Activated T-cell treated with anti-CD3 and anti-CD28 coated beads, Interleukin-2, amount 50 U/mL, for 72 hours (primary cell): ENCODE measurements at places on chromosomes 1 and 21.

- no peak for DNase-seq
Observed at GRCh38 chr1:14598007-14598497, 433 bp upstream of the KAZN start.

- no peak for DNase-seq
Observed at GRCh38 chr1:71054791-71055190, 7.2 kb upstream of the PTGER3 start.

- no peak for DNase-seq
Observed at GRCh38 chr1:101431956-101432510, 195.2 kb downstream of the S1PR1 start.

DNA sequence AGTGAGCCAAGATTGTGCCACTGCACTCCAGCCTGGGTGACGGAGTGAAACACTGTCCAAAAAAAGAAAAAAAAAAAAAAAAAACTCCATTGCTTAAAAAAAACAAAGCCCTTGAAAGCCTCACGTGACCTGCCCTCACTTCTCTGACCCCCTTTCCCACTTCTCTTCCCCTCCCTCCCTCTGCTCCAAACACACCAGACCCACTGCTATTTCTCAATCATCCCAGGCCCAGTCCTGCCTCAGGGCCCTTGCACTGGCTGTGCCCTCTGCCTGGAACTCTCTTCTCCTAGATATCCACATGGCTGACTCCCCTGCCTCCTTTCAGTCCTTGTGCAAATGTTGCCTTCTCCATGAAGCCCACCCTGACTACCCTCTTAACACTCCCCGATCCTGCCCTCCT is 45.4 kb upstream of the TARDBP start:
- no peak for DNase-seq

DNA sequence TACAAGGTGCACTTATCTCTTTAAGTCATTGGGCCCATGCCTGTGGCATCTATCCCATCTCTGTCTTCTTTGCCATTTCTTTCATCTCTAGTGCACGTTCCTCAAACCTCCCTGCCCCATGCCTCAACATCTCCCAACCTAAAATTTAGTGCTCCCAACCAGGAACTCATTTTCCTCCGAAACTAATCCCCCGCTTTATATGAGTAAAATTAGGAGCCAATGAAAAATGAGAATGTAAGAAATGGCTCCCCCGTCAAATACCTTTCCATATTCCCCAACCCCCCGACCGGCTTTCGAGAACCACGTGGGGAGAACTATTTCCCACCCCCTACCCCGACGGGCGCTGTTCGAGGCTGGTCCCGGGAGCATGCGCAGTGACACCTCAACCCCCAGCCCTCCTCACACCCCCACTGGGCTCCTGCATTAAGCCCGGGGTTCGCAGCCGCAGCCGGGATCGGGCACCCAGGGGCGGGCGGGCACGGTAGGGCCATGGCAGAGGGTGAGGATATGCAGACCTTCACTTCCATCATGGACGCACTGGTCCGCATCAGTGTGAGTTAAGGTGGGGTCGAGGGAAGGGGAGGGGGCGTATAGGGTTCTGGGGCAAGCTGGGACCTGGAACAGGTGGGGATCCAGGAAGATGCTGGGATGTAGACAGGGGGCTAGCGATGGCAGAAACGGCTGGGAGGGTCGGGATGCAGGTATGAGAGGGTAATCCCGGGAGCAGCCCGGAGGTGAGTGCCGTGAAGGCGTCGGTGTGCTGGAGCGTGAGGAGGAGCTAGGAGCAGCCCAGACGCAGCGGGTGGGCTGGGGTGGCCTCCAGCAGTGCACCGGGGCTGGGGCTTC is at the start of gene TRIM46:
TRIM46 (plus strand) TSS at position 372 of the 846 bp plus-strand sequence; CDS start at position 490, 118 bp downstream.
- DNase-seq, result peak; percentile 79

- no peak for DNase-seq
Observed at GRCh38 chr1:158494796-158495195, 22.8 kb downstream of the OR10R2 start.

GRCh38 chr1:183281039-183281438 is 95.0 kb downstream of the LAMC2 start:
- no peak for DNase-seq

- DNase-seq, result no peak
Observed at GRCh38 chr1:107689159-107689558, 275.8 kb downstream of the VAV3 start.

DNA sequence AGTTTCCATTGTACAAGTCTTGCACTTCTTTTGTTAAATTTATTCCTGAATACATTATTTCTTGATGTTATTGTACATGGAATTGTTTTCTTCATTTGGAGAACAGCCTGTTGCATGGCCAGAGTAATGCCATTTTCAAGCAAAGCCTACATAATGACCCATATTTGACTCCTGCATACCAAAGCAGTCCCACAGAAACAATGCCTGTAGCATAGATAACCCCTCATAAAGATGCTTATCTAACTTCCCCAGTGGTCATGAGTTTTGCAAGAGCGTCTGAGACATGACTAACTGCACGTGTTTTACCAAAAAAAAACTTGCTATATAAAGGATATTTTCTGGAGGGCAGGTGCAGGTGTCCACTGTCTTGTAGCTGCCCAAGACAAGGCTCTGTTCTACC is 30.3 kb upstream of the RLF start:
- no peak for DNase-seq
